Eye (tissue), 1 donor: ENCODE measurements at places on chromosomes 3 and 15.

DNA sequence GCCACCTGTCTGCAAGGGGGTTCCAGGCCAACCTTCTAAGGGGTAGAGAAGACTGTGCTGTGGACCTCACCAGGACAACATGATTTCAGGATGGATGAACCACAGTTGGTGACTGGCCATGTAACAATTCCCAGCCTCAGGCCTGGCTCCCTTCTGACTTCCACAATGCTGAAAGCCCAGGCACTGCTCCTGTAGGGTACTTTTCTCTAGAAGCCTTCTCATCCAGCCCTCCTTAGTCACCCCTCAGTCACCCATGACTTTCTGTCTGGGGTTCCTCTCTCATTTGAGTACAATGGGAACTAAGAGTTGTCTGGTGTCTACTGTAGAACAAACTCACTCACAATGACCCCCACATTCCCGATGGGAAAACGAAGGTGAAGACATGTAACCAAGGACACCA is 8.6 kb downstream of the ALS2CL start:
- no peak for DNase-seq

- peak; percentile 55 for DNase-seq
Observed at GRCh38 chr3:11386465-11387113, 114.4 kb downstream of the ATG7 start.

DNA sequence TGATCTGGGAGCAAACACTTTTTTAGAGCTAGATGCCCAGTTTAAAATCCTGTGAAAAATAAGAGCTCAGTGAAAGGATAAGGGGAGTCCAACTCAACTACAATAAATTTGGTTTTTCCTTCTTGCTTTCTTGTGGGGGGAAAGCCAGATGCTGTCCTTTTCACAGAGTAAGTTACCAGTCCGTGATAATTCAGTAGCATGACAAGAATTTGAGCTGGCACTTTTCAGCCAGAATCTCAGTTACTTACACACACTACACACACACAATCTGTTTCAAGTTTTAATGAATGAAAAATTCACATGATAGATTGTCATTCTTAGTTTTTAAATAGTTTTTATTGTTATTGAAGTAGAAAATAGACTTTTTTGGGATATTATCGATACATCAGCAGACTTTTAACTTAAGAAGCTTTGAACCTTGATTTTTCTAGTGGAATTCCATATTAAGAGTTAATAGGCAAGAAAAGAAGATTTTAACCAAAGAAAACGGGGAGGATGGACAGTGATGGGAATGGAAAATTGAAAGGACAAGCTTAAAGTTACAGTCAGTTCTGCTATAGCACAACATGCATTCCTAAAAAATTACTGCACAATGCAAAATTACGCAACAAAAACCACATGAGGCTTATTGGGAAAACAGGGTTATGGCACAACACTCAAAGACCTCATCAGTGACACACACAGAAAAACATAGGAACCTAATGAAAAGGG is 47.0 kb downstream of the PSMD6 start:
- peak; percentile 57 for DNase-seq

DNA sequence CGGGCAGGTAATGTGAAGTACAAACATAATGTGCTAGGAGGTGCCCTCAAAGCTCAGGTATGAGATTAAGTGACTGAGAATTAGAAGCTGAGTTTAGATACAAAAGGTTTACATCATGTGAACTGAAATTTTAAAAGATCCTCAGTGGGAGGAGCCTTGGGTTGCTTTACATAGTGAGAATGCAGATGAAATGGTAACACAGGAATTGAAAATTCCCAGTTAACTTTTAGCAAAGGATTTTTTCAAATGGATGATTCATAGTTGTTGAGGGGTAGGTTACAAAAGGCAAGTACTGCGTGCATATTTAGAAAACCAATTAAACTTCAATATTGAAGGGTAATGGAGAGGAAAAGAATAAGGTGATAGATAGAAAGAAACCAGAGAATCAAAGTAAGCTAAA is 157.3 kb downstream of the PLCH1 start:
- no peak for DNase-seq

DNA sequence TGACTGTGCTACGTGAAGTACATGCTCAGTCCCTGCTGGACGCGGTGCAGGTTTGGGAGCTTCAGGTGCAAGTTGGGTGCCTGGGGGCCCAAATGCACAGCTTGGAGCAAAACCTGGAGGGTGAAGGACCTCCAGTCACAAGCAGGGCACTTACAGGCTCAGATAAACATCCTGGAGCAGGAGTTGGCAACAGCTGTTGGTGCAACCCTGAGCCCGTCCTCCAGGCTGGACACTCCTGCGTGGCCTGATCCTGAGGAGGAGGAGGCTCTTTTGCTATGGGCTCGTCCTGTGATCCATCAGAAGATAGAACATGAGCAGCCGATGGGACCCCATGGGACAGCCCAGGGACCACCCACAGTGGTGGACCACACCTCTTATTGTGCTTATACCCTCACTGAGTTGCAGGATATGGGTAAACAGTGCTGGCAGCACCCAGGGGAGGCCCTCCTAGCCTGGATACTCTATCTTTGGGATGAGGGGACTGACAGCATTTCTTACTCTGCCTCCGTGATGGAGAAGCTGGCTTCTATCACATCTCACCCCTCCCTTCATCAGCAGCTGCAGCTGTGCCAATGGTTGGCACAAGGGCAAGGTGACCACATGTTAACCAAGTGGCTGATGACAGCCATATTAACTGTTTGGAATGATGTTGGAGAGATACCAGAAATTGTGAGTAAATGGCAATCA is 301.6 kb downstream of the ZPLD1 start:
- no peak for DNase-seq

DNA sequence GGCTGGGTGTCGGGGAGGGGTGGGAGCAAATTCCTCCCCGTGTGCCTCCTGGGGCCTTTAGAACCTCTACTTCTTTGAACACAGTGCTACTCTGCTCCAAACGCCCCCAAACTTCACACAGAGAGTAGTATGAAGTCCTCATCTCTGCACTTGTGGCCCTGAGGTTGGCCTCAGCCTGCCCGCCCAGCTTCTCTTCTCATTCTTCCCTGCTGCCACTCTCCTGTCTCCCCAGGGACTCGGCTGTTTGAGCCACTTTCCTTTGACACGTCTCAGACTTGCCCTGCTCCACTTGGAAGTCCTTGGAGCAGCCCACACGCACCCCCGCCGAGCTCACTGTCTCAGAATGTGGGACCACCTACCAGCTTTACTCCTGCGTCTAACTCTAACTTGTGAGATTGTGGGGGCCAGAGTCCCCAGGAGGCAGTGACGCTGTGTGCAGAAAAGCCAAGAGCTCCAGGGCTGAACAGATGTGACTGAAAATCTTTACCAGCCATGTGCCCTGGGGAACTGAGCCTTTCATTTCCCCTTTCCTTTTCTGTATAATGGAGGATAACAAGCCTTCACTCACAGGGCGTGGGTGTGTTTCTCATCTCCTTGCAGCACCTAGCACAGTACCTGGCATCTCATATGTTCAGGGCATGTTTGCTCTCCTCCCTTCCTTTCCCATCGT is 233.6 kb upstream of the CTDSPL start:
- peak; percentile 74 for DNase-seq

DNA sequence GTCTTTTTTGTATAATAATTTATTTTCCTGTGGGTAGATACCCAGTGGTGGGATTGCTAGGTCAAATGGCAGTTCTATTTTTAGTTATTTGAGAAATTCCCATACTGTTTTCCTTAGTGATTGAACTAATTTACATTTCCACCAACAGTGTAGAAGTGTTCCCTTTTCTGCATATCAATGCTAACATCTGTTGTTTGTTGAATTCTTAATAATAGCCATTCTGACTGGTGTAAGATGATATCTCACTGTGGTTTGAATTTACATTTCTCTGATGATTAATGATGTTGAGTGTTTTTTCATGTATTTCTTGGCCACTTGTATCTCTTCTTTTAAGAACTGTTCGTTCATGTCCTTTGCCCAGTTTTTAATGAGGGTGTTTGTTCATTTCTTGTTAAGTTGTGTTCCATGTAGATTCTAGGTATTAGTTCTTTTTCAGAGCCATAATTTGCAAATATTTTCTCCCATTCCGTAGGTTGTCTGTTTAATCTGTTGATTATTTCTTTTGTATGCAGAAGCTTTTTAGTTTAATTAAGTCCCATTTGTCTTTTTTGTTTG is 713.3 kb upstream of the EPHA6 start:
- DNase-seq = no peak

- no peak for DNase-seq
Observed at GRCh38 chr15:90318591-90318990, 33.5 kb upstream of the ZNF774 start.

DNA sequence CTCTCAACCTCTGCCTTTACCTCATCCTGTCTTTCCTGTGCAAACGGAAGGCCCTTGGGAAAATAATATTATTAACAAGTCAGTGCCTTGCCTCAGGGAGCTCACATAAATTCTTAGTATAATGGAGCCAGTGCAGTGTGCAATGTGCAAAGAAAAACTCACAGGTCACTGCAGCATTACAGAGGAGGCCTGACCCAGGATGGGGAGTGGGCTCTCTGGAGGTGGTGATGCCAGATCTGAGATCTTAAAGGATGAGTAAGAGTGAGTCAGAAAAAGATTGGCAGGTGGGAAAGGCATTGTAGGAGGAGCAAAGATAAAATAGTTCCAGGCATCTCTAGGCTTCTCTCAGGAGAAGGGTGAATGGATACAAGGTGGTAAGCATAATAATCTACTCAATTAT is 185.6 kb upstream of the ADAMTS9 start:
- no peak for DNase-seq

- no peak for DNase-seq
Observed at GRCh38 chr3:55637906-55638638, 151.0 kb upstream of the WNT5A start.

- peak; percentile 66 for DNase-seq
Observed at GRCh38 chr3:212432-212831, 15.9 kb downstream of the CHL1 start.

DNA sequence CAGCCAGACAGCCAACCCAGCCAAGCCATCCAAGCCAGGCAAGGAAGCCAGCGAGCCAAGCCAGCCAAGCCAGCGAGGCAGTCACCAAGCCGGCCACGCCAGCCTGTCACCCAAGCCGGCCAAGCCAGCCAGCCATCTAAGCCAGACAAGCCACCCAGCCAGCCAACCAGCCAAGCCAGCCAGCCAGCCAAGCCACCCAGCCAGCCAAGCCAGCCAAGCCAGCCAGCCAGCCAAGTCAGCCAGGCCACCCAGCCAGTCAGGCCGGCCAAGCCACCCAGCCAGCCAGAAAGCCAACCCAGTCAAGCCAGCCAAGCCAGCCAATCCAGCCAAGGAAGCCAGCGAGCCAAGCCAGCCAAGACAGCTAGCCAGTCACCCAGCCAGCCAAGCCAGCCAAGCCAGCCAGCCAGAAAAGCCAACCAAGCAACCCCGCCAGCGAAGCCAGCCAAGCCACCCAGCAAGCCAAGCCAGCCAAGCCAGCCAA is 201.2 kb downstream of the GOLGA6L6 start:
- peak; percentile 1 for DNase-seq

DNA sequence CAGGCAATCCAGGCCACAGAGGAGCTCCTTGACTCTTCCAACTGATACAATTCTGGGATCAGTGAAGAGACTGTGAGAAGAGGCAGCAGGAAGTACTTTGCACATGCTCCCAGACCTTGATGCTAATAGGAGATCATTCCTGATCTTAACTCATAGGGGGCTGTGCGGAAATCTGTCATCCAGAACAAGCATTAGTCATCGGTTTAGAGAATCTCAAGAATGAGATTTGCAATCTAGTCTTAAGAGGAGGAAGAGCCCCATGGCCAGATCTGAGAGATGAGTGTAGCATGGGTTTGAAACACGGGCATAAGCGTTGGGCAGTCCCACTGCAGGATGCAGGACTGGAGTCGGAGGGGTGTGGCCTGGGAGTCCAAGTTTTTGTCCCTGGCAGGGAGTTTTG is 1081.1 kb downstream of the NAALADL2 start:
- no peak for DNase-seq

DNA sequence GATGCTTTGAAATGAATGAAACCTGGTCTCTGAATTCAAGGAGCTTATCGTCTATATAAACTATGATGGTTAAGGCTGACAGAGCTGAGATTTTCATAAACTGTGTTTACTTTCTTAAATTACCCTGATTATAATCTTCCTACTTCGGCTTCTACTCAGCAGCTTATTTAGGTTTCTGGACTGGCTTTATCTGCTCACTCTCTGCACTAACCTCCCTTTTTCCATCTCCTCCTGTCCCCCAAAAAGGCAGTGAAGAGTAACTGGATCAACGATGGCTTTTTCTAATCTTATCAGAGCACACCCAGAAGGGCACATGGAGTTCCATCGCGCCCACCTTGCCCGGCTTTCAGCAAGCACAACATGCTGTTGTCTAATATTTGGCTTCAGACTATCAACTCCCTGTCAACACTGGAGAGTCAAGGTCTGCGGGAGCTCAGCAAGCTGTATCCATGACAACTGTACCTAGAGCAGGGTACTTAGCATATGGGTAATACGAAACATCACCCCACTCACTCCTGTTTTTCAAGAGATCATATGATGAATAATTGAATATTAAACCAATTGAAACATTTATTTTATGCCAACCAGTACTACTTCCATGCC is 417.3 kb downstream of the GABRB3 start:
- peak; percentile 25 for DNase-seq

DNA sequence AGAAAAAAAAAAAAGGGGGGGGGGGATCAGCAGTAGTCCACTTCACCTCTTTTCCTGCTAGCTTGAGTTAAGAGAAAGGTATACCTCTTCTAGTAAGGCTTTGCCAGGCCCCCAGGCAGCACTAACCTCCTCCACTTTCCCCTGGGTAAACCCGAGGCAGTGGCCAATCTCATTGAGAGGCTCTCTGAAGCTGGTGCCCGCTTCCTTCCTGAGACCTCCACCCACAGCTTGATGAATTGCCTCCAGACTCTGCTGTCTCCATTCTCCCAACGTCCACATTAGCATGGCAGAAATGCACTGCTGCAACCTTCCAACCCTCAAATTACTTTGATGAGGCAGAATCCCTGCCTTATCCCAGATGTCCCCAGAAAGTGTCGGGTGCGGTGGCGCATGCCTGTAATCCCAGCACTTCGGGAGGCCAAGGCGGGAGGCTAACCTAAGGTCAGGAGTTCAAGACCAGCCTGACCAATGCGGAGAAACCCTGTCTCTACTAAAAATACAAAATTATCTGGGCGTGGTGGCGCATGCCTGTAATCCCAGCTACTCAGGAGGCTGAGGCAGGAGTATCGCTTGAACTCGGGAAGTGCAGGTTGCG is 15.3 kb downstream of the RLBP1 start:
- no peak for DNase-seq

DNA sequence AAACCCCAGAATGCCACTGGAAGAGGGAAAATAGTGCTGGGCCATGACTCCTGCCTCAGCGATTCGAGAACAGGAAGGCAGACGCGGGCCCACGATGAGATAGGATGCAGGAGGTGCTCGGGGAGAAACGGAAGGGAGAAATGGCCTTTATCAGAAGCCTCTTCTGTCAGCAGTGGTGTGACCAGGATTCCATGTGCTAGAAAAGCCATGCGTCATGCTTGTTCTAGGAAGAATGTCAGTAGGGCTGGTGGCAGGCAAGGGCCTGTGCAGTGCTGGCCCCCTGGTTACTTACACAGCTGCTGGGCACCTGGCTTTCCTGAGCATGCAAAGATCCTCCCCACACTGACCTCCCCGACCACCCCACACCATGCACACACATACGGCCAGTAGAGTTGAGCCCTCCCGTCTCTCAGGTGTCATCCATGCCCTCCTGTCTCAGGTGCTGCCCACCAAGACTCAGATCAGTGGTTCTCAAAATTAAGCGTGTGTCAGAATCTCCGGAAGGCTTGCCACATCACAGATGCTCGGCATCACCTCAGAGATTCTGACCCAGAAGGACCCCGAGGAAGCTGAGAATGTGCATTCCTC is 106.7 kb downstream of the ADAMTS17 start:
- no peak for DNase-seq
